ENCODE measurements at places on chromosomes 1 and 21.
A peak's percentile ranks its signal among the peaks of the same experiment; 100 is the strongest.

GRCh38 chr1:53375440-53375839 lies 47.6 kb upstream of the LRP8 start:
- no peak for DNase-seq

- DNase-seq, result no peak
Observed at GRCh38 chr1:15095496-15095875, 58.1 kb upstream of the TMEM51 start.

DNA sequence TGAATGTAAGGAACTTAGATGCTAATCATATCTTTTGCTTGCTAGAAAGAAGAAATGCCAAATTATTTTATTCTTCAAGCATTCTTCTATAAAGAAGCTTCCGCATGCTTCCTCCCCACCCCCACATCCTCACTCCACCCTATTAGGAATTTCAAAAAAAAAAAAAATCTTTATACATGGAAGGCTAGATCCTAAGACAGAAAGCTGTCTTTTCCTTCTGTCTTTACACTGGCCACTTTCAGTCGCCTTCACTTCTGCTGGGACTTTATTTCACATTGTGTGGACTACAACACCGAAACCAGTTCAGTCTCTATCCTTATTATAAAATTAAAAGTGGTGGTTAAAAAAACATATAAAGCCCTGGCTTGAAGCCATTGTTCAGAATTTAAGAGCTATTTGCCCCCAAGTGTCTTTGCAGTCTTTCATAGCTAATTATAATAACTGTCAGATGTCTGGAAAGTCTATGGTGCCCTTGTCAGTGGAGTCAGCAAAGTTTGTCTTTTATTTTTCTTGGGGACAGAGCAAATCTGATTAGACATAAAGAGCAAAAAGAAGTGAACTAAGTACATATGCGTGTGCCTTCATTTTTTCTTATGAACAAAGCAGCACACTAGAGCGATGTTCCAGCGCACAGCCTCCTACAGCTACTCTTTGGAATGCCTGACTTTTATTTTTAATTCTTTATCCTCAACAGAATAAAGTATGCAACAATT lies 297.7 kb downstream of the PTPRC start:
- peak; percentile 43 for DNase-seq

- no peak for DNase-seq
Observed at GRCh38 chr1:10867914-10868598, 71.6 kb upstream of the CASZ1 start.

- DNase-seq, result no peak
Observed at GRCh38 chr1:199590708-199591107, 436.8 kb upstream of the NR5A2 start.

GRCh38 chr1:116748272-116748671 lies 6.0 kb upstream of the CD2 start:
- DNase-seq, result no peak

- no peak for DNase-seq
Observed at GRCh38 chr1:73662526-73662925, 535.5 kb downstream of the LRRIQ3 start.

DNA sequence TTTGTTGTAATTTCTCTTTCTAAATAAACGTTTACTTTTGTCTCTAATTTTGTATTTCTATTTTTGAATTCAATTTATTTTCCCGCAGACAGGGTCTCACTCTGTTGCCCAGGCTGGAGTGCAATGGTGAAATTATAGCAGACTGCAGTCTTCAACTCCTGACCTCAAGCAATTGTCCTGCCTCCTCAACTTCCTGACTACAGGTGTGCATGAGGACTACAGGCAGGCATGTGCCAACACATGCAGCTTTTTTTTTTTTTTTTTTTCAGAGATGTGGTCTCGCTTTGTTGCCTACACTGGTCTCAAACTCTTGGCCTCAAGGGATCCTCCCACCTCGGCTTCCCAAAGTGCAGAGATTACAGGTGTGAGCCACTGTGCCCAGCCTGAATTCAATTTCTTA lies 36.7 kb upstream of the IL20 start:
- no peak for DNase-seq

DNA sequence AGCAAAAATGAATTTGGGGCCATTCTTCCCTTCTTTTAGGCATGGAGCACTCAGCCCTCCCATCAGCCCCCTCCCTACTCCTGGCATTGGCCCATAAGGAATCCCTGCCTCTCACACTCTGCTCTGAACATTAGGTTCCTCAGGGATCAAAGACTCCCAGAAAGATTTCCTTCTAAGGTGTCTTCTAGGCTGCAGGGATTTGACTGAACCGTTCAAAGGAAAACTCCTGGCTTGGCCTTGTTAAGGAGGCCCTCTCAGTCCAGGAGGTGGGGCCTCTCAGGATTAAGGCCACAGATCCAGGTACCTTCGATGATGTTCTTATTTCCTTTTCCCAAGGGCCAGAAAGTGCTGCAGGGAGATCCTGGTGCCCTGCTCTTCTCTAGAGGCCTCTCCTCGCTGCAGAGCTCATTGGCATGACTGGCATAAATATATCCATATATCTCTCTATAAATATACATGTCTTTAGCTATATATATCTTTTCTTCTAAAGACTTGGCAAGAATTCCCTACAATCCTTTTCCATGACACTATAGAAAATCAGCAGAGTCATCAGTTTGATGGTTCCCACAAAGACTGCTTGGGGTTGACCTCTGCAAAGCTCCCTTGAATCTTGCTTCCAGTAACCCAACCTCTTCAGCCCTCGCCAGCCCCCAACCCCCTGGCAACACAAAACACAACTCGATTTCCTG lies 59.1 kb downstream of the PLXNA2 start:
- DNase-seq, result peak; percentile 58

- DNase-seq, result no peak
Observed at GRCh38 chr1:23931491-23931880, 18.3 kb upstream of the CNR2 start.

- no peak for DNase-seq
Observed at GRCh38 chr1:198651650-198652400, 13.0 kb downstream of the PTPRC start.

GRCh38 chr1:164868990-164869389 lies 310.0 kb downstream of the PBX1 start:
- no peak for DNase-seq

DNA sequence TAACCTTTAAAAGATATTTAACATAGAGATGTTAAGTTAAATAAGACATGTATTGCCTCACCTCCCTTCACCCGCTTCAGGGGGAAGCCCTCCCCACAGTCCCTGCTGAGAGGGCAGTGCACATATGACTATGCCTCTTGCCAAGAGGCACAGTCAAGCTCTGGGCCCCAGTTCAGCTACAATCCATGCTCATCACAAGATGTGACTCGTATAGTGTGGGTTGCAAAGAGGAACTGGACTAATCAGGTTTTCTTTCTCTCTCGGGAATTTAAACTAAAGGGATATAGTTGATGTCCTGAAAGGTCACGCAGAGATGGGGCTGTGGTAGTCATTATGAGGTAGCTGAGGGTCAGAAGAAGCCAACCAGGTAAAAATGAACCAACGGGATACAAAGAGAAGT lies 35.6 kb downstream of the LYST start:
- no peak for DNase-seq

DNA sequence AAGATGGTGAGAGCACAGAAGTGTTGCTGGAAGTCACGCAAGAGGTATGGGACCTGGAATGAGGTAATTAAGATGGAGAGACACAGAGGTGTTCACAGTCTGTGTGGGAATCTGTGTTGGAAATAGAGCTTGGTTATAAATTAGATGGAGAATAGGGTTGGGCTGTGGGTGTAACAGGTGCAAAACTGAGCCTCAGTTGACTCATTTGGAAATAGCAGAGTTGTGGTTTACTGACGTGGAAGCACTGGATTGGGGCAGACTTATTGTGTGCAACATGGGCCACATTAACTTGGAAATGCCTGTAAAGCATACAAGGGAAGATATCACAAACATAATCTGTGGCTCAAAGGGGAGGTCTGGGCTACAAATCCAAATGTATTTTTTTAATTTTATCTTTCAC lies 13.0 kb downstream of the CAMSAP2 start:
- DNase-seq, result no peak

DNA sequence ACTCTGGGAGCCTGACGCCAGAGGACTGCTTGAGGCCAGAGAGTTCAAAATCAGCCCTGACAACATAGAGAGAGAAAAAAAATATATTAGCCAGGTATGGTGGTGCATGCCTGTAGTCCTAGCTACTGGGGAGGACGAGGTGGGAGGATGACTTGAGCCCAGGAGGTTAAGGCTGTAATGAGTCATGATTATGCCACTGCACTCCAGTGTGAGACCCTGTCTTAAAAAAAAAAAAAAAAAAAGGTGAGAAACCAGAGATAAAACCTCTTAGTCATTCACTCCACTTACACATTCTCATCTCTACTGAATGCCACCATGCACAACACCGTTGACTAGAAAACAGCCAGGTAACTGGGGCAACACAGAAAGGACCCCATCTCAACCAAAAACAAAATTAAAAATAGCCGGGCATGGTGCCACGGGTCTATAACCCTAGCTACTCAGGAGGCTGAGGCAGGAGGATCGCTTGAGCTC lies 178.1 kb downstream of the SLC45A1 start:
- DNase-seq, result no peak

DNA sequence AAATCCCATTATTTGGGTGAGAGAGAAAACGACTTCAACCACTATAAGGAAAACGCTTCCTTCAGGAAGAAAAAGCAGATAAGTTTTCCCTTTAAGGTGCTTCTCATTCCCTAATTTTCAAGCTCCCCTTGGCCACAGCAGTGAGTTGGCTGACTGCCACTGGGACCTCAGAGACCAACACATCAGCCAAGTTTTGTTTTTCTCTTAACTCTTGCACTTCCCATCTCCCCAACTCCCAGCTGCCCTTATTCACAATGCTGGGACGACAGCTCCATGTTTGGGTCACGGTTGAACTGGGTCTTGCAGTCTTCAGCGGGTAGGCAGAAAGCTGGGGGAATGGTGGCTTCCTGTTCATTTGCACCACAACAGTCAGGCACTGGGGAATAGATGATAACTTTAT lies 18.9 kb downstream of the SGIP1 start:
- DNase-seq, result no peak

- DNase-seq, result peak; percentile 58
Observed at GRCh38 chr1:221334062-221334461, 407.8 kb downstream of the DUSP10 start.

GRCh38 chr1:207910591-207911354 lies at the start of gene CD34:
Gene CD34, minus strand, starts transcription at chr1:207911125. Its CDS starts 45 bp downstream, at chr1:207911080.
- DNase-seq, result no peak

DNA sequence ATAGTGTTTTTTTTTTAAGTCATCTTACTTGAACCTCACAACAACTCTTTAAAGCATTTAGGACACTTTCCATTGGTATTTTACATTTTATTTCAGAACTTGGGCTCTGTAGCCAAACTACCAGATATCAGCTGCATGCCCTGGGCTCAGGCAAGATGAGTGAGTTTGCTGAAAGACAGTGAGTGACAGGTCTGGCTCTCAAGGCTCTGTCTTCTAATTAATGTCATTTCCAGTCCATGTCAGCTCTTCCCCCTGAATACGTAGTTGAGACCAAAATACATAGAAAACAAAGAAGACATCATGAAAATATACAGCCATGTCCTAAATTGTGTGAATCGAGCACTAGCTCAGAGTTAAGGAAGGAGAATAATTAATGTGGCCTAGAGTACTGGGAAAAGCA lies 39.7 kb downstream of the PRRX1 start:
- no peak for DNase-seq

DNA sequence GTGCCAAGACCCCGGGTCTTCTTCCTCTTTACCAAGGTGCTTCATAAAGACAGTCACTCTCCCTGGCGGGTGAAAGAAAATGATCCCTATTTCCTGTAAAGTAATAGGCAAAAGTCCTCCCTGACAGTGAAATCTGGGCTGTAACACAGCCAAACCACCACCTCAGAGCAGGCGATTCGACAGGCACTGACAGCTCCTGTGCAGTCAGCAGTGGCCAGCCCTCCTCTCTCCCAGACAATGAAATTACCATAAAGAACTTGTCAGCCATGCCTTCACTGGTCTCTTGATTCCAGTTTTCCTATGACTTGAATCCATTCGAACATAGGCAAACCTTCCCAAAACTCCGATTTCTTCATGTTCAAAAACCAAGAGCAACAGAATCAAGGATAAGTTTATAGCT lies 492.2 kb upstream of the DAB1 start:
- DNase-seq, result no peak

GRCh38 chr1:10856863-10857598 lies 60.6 kb upstream of the CASZ1 start:
- no peak for DNase-seq

- peak; percentile 88 for DNase-seq
Observed at GRCh38 chr1:151340870-151341754, 5.9 kb downstream of the RFX5 start.

DNA sequence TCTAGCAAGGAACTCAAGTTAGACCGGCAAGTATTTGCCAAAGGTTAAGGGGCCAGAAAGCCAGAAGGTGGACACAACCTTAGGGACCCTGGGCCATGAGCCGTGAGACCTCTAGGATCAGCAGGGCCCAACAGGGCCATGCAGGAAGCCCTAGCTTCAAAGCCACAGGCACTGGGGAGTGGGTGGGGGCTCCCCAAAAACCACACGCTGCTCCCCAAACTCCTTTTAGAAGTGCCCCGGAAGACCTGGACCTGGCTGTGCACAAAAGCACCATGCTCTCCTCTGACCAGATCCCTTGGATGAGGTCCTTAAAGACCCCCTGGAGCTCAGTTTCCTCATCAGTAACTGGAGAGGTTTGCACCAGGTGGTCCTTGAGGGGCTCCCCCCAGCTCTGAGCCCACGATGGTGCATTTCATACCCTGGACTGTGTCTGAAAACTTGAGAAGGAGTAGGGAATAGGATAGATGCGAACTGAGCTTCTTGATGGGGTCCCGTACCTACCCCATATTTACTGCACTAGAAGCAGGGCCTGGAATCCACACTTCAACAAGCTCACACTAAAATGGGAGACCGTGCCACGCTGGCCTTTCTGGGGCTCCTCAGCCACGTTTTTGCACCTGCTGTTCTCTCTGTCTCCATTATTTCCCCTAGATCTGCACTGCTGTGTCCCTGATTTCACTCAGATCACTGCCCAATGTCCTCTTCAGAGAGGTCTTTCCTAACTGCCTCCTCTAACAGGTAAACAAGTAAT lies 40.6 kb upstream of the LBR start:
- DNase-seq, result no peak

- no peak for DNase-seq
Observed at GRCh38 chr1:240464099-240464498, 147.9 kb downstream of the GREM2 start.

GRCh38 chr1:70278710-70279109 lies 57.5 kb downstream of the SRSF11 start:
- no peak for DNase-seq

Measured in fibroblast of villous mesenchyme (primary cell).